ENCODE measurements at places on chromosomes 11 and 22.
A peak's percentile ranks its signal among the peaks of the same experiment; 100 is the strongest.

DNA sequence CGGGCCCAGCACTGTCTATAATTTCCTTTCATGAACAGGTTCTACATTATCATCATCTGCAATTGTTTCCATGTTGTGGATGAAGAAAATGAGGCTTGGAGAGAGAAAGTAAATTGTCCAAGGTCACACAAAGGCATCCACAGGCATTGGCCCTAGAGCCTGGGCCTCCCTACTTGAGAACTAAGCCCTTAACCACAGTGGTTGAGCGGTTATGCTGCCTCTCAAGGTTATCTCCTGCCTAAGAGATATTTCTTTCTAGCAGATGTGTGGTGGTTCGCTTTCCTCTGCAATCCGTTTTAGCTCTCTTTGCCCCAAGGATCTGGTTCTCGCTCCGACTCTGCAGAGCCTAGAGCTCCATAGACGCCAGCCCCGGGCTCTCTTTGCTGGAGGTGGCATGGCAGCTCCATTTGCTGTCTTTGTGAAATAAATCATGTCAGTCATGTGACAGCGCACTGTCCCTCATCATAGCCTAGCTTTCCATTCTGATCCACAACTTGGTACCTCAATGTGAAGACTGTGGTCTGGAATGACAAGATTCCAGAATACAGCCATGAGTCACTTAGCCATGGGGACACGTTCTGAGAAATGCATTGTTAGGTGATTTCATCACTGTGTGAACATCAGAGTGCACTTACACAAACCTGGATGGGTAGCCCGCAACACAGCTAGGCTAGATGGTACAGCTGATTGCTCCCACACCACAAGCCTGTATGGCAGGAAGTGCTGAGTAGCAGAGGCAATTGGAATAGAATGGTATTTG lies 27.2 kb downstream of the RPS6KA4 start:
- H3K36me3 ChIP-seq = peaks cover 2% of the 10 kb centered on the region
- peak; percentile 77 for DNase-seq
- peaks cover 54% of the 10 kb centered on the region for H3K4me1 ChIP-seq
- H3K27ac ChIP-seq = peak overlapping the region; percentile 83

- H3K4me1 ChIP-seq = no peaks in the 10 kb centered on the region
- H3K4me3 ChIP-seq = no peak overlapping the region
- H3K27me3 ChIP-seq = no peaks in the 10 kb centered on the region
- DNase-seq = no peak
- H3K27ac ChIP-seq = no peak overlapping the region
Observed at GRCh38 chr11:42006766-42007165, 547.3 kb upstream of the LRRC4C start.

DNA sequence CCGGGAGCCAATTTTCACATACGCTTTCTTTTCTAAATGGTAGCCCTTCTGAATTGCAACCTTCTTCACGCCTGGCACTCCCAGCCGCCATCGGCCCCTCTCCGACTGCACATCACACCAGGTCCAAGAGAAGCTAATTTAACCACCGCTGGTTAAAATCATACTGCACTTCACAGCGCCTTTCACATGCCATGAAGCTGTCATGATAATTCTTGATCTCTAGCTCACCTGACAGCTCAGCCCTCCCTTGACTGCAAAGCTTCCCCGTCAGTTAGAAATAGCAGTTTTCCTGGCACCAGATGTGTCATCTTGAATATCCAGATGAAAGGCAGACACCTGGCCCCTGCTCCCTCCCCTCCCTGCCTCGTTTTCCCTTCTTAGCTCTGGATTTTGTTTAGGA lies 101.4 kb downstream of the ARL14EP start:
- H3K4me1 ChIP-seq = no peaks in the 10 kb centered on the region
- no peaks in the 10 kb centered on the region for H3K36me3 ChIP-seq
- H3K27me3 ChIP-seq = no peaks in the 10 kb centered on the region

DNA sequence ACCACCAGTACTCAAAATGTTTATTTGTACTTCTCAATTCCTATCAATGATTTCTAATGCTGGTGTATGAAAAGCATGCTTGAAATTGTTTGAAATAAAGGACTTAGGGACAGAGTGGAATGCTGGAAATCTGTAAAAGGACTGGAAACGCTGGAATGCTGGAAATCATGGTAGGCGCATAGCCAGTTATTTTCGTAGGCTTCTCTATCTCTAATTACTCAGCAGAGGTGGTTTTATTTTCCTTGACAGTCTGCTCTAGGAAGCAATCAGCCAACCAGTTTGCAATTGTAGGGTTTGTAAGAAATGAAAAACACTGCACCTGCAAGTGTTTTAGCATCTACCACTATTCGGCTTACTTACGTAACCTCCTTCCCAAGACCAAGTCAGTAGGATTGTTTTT lies 788 bp downstream of the LIN7C start:
- H3K36me3 ChIP-seq = peaks cover 14% of the 10 kb centered on the region
- peak overlapping the region; percentile 98 for H3K4me3 ChIP-seq
- no peak for DNase-seq
- no peaks in the 10 kb centered on the region for H3K27me3 ChIP-seq
- peak overlapping the region; percentile 90 for H3K27ac ChIP-seq
- H3K4me1 ChIP-seq = peaks cover 21% of the 10 kb centered on the region

DNA sequence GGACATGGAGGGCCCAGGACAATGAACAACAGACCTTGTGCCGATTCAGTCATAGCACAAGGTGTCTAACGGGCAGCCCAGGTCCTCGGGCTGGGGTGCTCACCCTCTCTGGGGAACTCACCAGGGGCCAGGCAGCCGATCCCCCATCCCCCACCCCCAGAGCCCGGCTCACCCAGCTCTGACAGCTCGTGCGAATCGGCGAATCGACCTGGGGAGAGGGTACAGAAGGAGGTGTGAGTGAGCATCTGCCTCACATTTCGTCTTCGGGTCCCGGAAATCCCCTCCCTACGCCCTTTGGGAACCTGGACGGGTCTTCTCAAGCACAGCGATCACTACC lies 423 bp downstream of the PEX16 start:
- peak overlapping the region; percentile 96 for H3K27ac ChIP-seq
- peaks cover 42% of the 10 kb centered on the region for H3K36me3 ChIP-seq
- no peak for DNase-seq
- H3K4me3 ChIP-seq = peak overlapping the region; percentile 82

DNA sequence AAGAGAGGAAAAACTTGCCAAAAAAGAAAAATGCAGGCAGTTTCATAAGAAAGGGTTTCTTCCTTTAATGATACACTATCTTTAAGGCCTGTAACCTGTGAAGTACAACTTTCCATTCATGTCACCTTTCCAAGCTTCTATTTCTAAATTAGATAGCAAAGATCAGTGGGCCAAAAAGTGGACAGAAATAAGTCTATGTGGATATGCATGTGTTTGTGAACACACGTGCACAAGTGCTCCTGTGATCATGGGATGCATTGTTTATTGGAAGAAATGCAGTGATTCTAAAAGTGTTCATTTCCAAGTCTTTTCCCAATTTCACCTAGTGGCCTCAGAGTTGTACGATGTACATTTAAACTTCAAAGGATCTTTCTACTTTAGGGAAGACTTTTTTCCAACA lies 230.0 kb upstream of the BLID start:
- no peaks in the 10 kb centered on the region for H3K4me1 ChIP-seq
- no peak overlapping the region for H3K4me3 ChIP-seq
- no peaks in the 10 kb centered on the region for H3K27me3 ChIP-seq
- no peak for DNase-seq
- no peaks in the 10 kb centered on the region for H3K36me3 ChIP-seq

DNA sequence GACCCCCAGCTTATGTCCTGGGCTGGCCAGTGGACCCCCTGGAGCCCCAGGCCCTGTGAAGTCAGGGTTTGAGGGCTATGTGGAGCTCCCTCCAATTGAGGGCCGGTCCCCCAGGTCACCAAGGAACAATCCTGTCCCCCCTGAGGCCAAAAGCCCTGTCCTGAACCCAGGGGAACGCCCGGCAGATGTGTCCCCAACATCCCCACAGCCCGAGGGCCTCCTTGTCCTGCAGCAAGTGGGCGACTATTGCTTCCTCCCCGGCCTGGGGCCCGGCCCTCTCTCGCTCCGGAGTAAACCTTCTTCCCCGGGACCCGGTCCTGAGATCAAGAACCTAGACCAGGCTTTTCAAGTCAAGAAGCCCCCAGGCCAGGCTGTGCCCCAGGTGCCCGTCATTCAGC lies 24.6 kb downstream of the CSF2RB start:
- no peak overlapping the region for H3K4me3 ChIP-seq
- H3K27me3 ChIP-seq = no peaks in the 10 kb centered on the region
- H3K4me1 ChIP-seq = peaks cover 19% of the 10 kb centered on the region
- H3K27ac ChIP-seq = no peak overlapping the region

DNA sequence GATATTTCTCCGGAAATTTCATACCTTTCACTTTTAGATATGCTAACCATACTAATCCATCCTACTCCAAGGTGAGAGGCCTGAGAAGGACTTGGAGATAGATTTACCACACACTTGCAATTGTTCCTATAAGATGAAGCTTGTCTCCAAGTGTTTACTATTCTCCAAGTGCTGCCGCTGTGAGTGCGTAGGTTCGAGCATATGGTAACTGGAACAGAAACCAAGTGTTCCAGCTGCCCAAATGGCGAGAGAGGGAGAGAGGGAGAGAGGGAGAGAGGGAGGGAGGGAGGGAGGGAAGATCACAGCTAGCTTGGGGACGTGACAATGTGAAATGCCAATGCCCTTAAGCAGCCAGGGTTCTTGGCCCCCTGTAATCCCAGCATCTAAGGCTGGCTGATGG lies 21.5 kb downstream of the ASCC2 start:
- no peak overlapping the region for H3K4me3 ChIP-seq
- no peak overlapping the region for H3K27ac ChIP-seq
- no peaks in the 10 kb centered on the region for H3K27me3 ChIP-seq
- H3K4me1 ChIP-seq = peaks cover 15% of the 10 kb centered on the region
- peaks cover 75% of the 10 kb centered on the region for H3K36me3 ChIP-seq

- H3K27me3 ChIP-seq = no peaks in the 10 kb centered on the region
- H3K4me3 ChIP-seq = no peak overlapping the region
- H3K36me3 ChIP-seq = peaks cover 5% of the 10 kb centered on the region
- H3K4me1 ChIP-seq = peaks cover 100% of the 10 kb centered on the region
- H3K27ac ChIP-seq = peak overlapping the region; percentile 56
Observed at GRCh38 chr22:40441761-40442390, 71.5 kb downstream of the SGSM3 start.

DNA sequence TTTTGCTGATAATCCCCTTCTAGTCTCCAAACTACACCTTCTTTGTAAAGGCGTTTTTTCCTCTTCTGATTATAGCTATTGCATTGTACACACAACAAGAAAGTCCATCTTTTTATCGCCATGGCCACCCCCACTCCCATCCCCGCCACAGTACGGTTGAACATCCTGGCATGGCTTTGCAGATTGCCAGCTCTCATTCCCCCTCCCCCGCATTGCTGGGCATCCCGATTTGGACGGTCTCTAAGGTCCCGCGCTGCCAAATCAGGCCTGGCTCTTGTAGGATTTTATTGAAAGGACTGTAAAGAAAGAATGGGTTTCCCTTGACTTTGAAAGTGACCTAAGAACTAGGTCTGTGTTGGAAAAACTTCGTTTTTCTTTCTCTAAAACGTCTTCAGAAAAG lies 916 bp upstream of the SLC6A5 start:
- no peaks in the 10 kb centered on the region for H3K4me1 ChIP-seq
- no peak for DNase-seq
- no peak overlapping the region for H3K4me3 ChIP-seq

GRCh38 chr11:2390091-2390724 lies 10.3 kb upstream of the TSSC4 start:
- no peak for DNase-seq
- no peaks in the 10 kb centered on the region for H3K27me3 ChIP-seq
- H3K36me3 ChIP-seq = no peaks in the 10 kb centered on the region

- no peaks in the 10 kb centered on the region for H3K27me3 ChIP-seq
- peak overlapping the region; percentile 69 for H3K27ac ChIP-seq
- H3K4me1 ChIP-seq = peaks cover 66% of the 10 kb centered on the region
- peaks cover 47% of the 10 kb centered on the region for H3K36me3 ChIP-seq
- no peak for DNase-seq
Observed at GRCh38 chr22:39524089-39524752, 3.9 kb downstream of the ATF4 start.

DNA sequence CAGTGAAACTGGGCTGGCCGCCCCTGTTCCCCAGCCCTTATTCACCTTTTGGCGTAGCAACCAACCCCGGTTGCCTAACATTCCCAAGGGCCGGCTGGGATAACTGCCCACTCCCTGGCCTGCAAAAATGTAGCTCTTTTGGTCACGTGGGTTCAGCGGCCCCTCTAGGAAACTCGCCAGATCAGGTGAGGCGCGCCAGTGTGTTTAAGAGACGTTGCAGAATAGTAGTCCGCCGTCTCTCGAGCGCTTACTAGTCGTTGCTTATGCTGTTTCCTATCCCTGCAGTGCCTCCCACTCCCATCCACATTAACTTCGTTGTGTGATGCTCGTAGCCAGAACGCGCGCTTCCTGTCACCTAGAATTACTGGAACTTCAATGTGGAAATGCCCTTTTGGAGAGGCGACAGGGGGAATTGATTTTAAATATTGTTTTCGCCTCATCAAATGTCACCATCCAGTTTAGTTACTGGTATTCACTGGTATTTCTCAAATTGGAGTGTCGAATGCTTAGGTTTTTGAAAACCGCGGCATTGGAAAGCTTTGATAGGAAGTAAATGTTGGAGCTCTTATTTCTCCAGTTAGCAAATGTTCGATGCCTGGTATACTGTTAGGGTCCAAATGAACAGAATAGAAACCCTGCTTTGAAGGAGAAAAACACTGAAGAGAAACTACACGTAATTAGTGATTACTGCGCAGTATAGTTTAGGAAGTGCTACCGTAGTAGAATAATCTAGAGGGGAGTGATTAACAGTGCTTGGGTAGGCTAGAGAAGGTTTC lies 823 bp downstream of the CEP57 start:
- H3K36me3 ChIP-seq = peaks cover 13% of the 10 kb centered on the region
- peak overlapping the region; percentile 98 for H3K27ac ChIP-seq
- H3K27me3 ChIP-seq = no peaks in the 10 kb centered on the region

DNA sequence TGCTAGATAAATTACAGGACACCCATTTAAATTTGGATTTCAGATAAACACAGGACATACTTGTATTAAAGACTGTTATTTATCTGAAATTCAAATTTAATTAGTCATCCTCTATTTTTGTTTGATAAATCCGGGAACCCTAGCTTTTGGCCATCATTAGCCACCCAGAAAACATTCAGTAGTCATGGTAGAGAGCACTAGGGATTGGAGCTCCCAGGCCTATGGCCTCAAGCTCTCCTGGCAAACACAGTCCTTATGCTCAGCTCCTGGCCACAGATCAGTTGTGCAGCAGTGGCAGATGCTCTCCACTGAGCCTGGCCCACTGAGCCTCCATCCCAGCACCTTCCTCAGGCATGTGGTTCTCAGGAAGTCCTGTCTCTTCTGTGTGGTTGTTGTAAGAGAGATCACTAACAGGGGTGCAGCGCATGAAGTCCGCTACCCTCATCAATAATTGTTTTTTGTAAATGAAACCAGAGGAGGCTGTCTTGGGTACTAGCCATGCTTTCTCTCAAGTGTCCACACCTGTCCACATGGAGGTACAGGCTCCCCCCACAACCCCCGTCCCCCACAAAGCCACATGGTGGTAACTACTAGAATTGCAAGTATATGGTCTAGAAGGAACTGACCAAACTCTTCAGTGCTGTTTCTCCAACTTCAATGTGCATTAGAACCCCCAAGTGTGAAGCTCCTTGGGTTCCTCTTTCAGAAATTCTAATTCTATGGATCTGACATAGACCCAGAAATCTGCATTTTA lies 1.1 kb upstream of the IRAG1 start:
- no peak for DNase-seq
- no peak overlapping the region for H3K4me3 ChIP-seq
- no peaks in the 10 kb centered on the region for H3K36me3 ChIP-seq
- H3K4me1 ChIP-seq = peaks cover 6% of the 10 kb centered on the region
- no peak overlapping the region for H3K27ac ChIP-seq

GRCh38 chr11:35390737-35391682 lies 28.3 kb downstream of the SLC1A2 start:
- no peaks in the 10 kb centered on the region for H3K27me3 ChIP-seq
- peak; percentile 70 for DNase-seq
- no peak overlapping the region for H3K4me3 ChIP-seq
- H3K4me1 ChIP-seq = peaks cover 15% of the 10 kb centered on the region
- H3K27ac ChIP-seq = no peak overlapping the region
- no peaks in the 10 kb centered on the region for H3K36me3 ChIP-seq
